ENCODE measurements at places on chromosomes 5 and 9.

- no peak for DNase-seq
Measured at GRCh38 chr5:134178096-134178419, 1.3 kb upstream of the SKP1 start.

GRCh38 chr9:35771075-35771433 is 17.0 kb upstream of the MSMP start:
- no peak for DNase-seq

GRCh38 chr9:1469996-1470395 is 419.8 kb downstream of the DMRT2 start:
- no peak for DNase-seq

- DNase-seq = no peak
Measured at GRCh38 chr5:15547261-15547839, 47.4 kb downstream of the FBXL7 start.

DNA sequence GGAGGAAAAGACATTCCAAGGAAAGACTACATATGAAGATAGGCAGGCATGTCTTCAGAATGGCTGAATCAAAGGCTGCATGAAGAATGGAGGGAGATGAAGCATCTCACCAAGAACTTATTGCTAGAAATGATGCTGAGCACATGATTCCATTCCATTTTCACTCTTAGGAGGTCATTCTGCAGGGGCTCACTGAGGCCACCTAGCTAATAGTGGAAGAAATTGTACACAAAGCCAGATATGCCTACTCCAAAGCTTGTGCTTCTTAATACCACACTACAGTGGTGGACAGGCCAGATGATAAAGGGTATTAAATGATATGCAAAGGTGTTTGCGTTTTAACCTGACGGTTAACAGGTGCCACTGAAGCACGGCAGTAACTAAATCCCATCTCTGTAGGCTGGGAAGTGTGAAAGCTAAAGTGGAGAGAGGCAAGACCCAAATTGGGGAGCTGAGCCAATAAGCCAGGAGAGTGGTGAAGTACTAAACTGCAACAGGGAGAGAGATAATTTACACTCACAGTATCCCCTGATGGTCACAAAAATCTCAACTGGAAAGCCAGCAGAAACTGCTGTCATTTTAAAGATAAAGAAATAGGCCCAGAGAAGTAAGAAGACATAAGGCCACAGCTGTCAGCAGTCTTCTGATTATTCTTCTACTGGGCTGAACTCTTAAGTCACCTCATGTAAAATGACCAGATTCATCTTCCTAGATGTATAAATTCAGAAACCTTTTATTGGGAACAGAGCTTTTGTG is 14.6 kb downstream of the NDUFA8 start:
- no peak for DNase-seq

DNA sequence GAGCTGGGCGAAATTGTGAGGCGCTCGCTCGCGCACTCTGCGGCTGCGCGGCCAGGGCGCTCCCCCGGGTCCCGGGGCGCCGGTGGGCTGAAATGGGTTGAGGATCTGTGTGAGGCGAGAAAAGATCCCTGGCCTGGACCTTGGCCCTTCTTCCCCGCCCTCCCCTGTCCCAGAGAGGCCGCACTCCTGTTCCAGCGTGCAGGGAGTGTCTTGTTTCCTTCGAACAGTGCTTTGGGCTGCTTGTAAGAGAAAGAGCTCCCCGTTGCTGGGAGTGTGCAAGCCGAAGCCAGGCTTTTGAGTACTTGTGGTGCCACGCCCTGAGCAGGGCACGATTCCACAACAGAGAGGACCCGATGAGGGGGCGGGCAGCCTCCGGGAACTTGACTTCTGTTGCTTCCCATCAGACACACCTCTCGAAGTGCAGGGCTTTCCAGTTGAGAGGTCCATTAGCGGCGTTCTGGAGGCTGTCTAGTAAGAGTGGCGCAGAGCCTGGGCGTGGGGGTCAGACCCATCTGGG is 535 bp downstream of the DOLPP1 start:
- peak; percentile 14 for DNase-seq

- DNase-seq = no peak
Measured at GRCh38 chr9:132733260-132733815, 63.1 kb downstream of the GTF3C4 start.

DNA sequence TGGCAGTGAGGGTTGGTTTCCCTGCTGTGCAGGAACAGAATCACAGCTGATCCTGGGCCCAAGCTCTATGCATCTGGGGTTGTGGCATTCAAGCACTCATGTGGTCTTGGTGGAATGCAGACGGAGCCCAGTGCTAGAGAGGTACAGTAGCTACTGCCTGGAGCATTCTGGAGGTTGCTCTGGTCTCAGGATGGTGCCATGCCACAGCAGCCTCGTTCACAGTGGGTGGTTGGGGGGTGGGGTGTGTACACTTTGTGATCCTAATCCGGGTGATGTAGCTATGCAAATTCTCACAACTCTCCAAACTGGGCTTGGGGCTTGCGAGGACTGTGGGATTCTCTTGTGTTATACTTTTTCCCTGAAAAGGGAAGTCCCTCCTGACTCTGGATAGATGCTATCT is 45.2 kb downstream of the FGD3 start:
- no peak for DNase-seq

DNA sequence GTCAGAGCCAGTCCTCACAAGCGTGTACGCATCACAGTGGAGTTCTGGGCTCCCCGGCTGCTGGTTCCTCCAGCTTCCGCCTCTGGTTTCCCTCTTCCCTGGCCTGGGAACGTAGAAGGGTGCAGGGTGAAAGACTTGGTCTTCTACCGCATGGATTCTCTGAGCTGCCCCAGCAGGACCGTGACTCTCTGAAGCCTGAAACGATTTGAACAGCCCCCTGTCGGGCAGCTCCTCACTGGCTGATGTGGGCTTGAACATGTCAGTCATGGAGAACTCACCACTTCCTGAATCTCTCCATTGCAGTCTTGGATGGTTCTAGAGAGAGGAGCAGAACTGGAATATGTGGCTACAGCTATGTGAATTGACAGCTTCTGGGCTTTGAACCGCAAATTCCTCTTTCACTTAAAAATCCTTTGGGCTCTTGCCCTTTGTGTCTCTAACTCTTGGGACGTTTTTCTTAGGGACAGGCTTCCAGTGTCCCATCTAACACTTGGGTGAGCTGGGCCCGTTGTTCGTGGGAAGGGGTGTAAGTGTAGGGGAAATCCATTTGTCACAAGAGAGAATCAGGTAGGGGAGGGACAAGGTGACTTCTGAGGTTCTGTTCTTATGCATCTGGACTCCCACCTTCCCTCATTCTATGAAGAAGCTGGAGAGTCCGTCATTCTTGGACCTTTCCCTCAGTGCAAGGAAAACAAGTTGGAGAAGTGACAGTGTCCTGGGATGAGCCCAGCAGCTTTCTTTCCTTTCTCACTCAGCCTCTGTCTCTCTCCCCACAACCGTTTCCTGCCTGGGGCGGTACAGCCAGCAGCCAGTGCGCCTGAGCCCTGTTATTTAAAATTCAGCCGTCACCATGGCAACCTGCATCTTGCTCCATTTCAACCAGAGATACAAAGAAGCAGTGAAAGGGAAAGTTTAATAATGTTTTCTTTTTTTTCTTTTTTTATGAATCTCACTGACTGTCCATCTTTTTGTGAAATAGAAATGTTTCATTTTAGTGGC is 84.7 kb downstream of the PTTG1 start:
- peak; percentile 55 for DNase-seq

GRCh38 chr9:94167376-94167890 is 83.2 kb downstream of the PTPDC1 start:
- no peak for DNase-seq

GRCh38 chr9:111890334-111890733 is 6.3 kb upstream of the UGCG start:
- no peak for DNase-seq
